Brain pericyte (primary cell): ENCODE measurements at places on chromosomes 3 and 15.

DNA sequence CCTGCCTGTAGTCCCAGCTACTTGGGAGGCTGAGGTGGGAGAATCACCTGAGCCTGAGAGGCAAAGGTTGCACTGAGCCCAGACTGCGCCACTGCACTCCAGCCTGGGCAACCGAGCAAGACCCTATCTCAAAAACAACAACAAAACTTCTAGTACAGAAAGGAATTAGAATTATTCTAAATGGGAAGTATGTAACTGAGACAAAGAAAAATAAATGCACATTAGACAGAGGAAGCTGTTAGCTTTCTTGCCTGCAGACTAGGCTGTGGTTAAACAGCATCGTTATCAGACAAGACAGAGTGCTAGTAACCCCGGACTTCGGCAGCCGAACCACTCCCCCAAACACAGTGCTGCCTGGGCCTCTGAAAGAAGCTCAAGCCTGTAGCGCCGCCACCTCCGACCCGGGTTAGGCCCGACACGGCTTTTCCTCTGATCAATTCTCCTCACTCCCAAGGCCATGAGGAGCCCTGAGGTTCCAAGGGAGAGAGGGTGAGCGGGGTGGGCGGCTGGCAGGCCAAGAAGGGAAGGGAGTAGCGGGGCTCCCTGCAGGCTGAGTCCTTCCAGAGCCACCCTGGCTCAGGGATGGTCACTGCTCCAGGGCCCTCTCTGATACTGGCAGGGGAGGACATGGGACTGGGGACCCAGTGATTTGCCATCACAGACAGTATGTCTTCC is 44.8 kb upstream of the MUC4 start:
- DNase-seq, result no peak

DNA sequence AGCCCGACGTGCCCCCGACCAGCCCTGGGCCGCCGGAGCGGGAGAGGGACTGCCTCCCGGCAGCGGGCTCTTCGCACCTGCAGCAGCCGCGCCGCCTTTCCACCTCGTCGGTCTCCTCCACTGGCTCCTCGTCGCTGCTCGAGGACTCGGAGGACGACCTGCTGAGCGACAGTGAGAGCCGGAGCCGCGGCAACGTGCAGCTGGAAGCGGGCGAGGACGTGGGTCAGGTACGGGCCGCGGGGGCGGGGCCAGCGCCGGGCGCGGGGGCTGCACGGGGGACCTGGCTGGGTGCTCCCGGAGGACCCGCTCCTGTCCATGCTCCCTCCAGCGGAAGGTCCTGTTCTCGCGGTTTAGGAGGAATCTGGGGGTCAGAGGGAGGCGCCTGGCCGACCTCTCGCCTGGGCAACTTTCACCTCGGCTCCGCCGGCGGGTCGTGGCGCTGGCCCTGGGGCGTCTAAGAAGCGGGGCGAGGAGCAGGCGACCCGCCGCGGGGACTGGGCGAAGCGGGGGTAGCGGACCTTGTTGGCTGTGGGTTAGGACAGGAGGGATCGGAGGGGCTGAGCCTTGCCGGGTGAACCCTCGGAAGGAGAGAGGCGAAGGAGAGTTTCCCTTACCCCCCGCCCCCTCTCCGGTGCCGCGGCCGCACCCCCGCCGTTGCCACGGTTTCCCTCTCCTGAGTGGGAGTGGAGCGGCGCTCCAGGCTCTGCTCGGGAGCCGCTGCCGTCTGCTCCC is 682 bp downstream of the ITPKA start:
- DNase-seq, result no peak

DNA sequence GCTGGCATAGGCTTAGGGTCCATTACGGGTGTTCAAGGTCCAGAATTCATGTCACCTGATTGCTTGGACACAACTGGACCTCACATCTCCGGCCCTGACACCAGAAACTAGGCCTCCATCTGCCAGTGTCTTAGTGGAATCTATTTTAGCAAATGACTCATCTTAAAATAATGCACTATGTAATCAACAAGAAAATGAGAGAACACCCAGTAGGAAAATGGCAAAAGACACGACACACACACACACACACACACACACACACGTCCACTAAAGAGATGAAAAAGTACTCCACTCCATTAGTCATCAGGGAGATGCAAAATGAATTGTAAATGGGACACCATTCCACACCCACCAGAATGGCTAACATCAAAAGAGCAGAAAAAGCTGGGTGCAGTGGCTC is 11.2 kb downstream of the APBA2 start:
- no peak for DNase-seq

DNA sequence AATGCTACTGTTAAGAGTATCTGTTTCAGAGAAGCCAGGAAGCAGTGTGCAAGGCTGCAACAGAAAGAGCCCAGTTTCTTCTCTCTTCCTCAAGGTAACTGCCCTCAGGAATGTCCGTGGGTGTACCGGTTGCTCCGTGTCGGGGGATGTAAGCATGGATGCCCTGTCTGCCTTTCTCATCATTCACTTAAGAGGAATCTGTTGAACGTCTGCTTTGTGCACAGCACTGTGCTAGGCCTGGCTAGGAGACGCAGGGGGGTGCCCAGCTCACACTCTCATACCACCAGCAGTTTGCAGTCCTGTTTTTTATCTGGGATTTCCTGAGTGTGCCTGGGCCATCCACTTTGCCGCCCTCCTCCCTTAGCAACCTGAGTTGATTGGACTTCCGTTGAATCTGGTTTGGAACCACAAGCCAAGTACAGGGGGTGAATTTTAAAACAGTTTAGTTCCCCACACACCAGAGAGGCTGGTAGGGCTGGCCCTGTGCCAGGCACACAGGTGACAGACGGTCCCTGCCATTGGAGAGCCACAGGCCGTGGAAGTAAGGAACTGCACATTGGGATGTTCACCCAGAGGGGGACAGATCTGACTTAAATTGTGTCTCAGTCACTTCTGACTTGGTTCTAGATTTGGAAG is 11.2 kb downstream of the BOC start:
- DNase-seq, result no peak

- DNase-seq, result no peak
Measured at GRCh38 chr3:197149528-197149927, 119.9 kb upstream of the MELTF start.

GRCh38 chr3:8885536-8886316 is 77.5 kb downstream of the RAD18 start:
- DNase-seq, result no peak

DNA sequence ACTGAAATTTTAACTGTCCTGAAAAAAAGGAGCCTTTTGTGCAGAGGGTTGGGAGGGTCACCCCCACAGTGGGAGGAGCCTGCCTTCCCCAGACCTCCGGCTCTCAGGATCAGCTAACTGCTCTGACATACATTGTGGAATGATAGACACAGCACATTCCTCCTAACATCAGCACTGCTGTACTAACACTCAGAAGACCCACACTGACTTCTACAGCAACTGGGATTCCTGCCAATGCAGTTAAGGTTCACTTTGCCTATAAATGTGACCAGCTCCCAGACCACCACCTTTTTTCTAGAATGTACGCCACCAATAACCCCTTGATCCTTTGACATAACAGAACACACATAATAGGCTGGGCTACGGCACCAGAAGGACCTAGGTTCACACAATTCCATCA is 3.2 kb downstream of the CPEB1 start:
- no peak for DNase-seq

- no peak for DNase-seq
Measured at GRCh38 chr3:124885466-124886167, 1.5 kb downstream of the ITGB5 start.

DNA sequence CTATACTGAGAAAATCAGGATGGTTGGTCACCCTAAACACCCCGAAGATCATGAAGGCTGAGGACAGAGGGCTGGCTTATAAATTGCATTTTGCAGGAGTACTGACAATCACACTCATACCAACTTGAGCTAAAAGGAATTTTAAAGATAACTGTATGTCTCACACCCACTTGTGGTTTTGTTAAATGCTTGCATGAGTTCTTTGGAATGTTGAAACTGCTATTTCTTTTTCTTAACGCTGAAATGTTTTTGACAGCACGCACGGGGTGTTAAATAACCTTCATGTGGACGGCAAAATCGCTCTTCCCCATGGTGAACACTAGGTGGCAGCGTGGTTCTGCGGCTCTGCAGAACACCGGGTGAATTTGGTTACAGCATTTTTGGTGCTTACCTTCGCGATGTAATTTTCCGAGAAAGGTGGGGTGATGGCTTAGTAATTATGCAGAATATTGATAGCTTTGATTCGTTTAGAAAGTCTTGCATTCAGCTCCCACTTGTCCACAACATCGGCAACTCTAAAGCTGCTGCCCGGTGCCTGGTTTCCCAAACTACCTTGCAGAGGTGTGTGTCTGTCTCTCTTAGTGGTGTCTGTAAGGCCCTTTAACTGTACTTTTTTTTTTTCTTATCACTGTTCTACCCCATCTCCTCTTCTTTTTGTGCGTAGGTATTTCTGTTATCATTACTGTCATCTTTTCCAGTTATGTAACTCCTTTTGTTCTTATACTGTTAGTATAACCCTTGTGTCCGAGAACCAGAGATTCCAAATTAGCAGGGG is 51.7 kb downstream of the ARNT2 start:
- DNase-seq, result peak; percentile 67

DNA sequence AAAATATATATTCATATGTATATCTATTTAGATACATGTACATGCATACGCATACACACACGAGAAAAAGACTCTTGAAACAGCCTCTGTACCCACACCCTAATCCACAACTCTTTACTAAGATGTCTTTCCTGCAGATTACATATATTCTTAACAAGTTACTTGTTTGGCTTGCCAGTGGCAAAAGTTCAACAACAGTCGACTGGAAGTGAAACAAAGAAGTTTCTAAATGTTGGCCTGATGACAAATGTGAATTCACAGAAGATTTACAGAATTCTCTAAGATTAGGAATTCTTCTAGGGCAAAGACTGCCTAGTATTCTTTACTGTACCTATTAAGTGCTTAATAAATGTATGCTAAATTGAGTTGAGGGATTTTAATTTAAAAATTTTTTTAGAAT is 116.8 kb downstream of the CDIN1 start:
- DNase-seq, result no peak

- DNase-seq, result no peak
Measured at GRCh38 chr3:142652826-142653292, 56.7 kb downstream of the PLS1 start.

DNA sequence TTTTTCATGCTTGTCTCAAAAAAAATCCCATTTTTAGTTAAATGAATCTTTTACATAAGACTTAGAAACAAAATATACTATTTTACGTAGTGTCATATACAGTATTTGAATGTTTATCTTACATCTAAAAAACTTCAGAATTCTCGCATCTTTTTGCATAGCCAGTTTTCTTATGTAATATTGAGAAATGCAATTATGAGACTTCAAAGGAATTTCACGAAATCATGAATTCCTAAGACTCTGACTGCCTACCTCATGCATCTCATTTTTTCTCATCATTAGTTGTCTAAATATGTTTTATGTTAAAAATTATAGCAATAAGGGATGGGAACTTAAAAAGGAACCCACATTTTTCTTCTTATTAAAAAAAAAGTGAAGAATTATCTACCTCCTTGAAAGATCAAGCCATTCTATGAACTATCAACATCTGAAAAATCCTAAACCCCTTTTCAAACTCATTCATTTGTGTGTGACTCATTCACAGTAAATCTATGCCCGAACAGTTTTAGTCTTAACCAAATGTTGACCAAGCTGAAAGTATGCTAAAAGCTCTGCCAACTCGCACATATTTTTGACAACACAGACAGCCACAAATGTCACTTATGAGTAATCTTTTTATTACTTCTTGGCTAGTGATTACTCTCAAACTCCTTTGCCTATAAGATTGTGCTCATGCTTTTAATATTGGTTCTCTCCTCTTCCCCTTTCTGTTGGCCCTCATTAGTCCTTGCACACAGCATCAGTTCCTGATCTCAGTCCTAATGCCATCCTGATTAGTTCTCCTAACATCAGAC is 115.9 kb downstream of the DCLK3 start:
- DNase-seq, result no peak

DNA sequence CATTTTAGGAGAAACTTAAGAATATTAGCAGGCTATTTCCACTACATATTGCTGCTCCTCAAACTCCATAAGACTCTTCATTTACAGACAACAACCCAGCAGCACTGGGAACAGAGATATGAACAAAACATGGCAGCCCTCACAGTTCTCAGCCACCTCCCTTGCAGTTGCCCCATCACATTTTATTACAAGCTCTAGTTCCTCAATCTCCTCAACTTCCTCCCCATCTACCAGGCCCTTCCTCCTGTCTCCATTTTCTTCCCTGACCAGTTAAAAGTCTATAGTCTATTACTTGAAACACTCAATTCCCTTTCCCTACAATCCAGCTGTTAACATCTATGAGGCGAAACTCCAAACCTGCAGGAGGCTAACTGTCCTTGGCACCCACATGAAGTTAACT is 412.5 kb downstream of the TBC1D5 start:
- no peak for DNase-seq

DNA sequence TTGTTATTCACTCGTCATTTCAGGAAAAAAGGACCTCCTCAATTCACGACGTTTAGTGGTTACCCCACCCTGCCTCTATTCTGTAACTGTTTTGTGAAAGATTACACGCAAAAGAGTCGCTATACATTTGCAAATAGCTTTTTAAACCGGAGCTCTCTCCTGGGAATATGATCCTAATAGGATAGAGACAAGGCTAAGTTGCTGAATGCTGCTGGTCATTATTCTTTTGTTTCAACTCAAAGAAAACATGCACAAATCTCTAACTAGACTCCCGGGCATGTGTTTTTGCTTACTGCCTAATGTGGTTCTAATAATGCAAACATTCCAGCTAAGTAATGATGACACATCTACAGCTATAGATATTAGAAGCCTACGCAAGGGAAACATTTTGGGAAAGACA is 214.6 kb upstream of the MDFIC2 start:
- no peak for DNase-seq
